CD4-positive, alpha-beta T cell (primary cell): ENCODE measurements at places on chromosomes 1 and 21. TPM values are rescaled to one million over a fixed set of nuclear protein-coding genes. Genes with fewer than 3 reads are reported as not detected.

GRCh38 chr1:228408869-228409805, 2.5 kb upstream of the TRIM11 start:
- DNase-seq, result no peak

- DNase-seq, result no peak
These were observed 6.8 kb upstream of the TEKT2 start for GRCh38 chr1:36076979-36077573.

- DNase-seq, result no peak
These were observed 48.7 kb upstream of the EDN2 start for GRCh38 chr1:41533016-41533730.

GRCh38 chr1:153543736-153544135, 1.9 kb downstream of the S100A4 start:
- DNase-seq, result no peak

DNA sequence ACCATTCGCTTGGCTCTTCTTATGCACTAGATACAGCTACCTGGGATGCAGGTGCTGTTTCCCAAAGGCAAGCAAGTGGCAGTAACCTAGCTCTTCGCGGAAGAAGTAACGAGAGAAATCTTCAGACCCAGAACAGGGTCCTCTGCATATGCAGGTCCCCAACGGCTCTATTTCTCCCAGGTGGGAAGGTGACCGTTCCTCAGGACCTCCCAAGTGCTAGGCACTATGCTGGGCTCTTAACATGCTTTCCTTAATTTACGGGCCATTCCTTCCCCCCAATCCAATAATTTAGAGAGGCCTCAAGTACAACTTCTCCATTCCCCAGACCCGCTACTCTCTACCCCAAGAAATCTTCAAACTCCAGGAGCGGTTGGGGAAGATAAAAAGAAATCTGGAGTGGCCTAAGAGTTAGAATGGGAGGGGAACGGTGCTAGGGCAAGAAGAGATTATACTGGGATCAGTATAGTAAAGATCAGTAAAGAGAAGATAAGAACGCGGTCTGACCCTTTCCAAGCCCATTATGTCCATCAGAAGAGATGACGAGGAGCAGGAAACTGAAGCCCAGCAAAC, 410 bp downstream of the TXNDC12 start:
- DNase-seq, result no peak

FCRLB gene
- total RNA-seq, result 0.11 TPM

DNA sequence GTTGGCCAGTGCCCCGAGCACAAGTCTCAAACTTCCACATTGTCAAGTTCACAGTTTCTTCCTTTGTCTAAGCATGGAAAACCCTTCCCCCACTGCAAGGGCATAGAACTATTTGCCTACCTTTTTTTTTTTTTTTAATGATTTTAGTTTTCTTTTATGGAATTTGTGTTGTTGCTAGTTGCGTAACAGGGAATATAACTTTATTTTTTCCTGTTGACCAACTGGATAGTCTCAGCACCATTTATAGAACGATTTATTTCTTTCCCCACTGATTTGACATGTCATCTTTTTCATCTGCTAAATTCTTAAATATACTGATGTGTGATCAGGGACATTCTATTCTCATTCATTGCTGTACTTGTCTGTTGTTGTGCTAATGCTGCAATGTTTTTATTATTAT, 83.0 kb downstream of the PEX14 start:
- no peak for DNase-seq

DNA sequence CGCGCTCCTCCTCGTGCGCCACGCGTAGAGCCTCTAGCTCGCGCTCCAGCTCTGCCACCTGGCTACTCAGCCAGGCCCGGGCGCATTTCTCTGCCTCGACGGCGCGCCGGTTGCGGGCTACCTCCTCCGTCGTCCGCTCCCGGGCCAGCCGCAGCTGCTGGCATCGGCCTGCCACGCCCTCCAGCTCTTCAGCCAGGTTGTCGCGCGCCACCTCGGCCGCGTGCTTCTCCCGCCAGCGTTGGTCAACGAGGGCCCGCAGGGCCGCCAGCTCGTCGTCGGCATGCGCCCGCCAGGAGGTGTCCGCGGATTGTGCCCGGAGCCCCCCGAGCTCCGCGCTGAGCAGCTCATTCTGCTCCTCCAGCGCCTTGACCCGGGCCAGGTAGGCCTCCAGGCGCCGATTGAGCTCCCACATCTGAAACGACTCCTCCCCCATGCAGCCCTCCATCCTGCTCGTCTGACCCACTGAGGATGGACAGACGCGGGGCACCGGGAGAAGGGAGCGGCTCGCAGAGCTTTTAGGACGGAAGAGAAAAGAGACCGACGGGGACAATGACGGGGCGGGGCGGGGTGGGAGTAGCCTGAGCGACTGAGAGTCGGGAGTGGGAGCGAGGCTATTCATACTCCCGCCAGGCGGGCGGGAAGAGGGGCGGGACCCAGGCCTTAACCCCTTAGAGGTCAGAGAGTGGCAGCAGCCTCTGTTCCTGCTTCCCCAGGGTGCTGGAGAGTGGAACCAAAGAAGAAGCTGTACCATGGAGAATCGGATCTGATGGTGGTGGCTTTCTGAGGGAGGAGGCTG, at the start of gene NES:
Gene NES (minus strand): TSS at position 588 of the 796 bp plus-strand sequence. CDS start 143 bp downstream, at position 445.
- DNase-seq, result no peak

- no peak for DNase-seq
These were observed 19.1 kb downstream of the KCNQ4 start for GRCh38 chr1:40802742-40803113.

DNA sequence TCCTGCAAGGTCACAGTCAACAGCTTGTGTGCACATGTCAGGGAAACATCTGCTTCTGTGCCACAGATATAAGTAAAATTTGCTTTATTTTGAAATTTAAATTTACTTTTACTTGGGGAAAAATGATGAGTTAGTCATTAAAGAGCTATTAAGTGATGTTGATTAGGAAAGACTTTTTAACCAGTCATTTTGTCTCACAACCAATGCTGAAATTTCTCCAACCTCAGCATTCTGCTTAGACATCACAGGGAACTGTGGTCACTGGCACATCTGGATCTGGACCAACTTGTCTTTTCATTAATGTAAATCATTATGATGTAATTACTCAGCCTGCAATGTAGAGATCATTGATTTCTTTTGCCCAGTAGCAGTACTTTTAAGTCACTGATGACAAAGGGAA, 301.0 kb downstream of the TTLL7 start:
- DNase-seq, result no peak

SNX27 gene
- total RNA-seq, result 13.3 TPM

DNA sequence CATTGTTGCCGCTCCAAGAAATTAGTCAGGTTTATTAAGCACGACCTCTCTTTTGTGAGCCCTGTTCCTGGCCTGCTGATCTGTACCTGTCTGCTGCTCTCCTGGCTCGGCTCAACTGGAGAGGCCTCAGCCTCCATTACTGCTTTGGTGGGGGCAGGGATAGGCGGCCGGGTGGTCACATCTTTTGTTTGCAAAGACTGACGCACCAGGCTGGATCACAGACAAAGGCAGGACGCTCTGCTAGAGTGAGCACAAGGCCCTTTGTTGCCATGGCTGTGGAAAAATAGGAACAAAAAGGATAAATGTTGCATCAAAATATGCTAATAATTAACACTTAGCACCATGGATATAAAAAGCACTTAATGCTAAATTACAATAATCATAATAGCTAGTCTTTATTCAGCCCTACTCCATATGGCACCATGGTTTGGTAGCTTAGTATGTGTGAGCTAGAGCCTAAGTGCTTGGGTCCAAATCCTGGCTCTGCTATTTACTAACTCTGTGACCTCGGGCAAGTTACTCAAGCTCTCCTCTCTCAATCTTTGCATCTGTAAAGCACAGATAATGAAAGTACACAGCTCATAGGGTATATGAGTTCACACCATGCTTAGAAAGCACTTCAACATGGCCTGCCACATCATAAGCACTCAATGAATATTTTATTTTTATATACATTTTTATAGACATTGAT, 28.9 kb upstream of the HPDL start:
- DNase-seq, result no peak

GRCh38 chr1:33563699-33564098, 91.3 kb downstream of the ZSCAN20 start:
- DNase-seq, result no peak

- no peak for DNase-seq
These were observed 4.4 kb downstream of the TGFB2 start for GRCh38 chr1:218349348-218350034.

DNA sequence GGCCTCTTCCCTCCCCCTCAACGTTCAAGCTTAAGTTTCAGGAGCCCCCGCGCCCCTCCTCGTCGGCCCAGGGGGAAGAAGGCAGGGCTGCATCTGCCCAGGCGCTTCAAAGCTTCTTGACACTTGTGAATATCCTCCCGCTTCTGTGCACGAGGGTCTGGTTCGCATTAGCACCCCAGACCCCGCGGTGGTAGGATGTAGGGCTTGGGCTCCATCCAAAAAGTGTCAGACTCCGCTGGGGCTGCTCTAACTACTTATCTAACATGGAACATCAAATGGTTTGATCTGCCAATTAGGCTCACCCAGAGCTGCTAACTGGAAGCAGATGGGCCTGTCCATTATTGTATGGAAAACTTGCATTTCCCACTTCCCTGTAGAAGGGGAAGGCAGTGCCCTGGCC, 28.9 kb downstream of the TAS1R2 start:
- DNase-seq, result no peak

GRCh38 chr1:15107058-15107687, 46.4 kb upstream of the TMEM51 start:
- DNase-seq, result no peak

DNA sequence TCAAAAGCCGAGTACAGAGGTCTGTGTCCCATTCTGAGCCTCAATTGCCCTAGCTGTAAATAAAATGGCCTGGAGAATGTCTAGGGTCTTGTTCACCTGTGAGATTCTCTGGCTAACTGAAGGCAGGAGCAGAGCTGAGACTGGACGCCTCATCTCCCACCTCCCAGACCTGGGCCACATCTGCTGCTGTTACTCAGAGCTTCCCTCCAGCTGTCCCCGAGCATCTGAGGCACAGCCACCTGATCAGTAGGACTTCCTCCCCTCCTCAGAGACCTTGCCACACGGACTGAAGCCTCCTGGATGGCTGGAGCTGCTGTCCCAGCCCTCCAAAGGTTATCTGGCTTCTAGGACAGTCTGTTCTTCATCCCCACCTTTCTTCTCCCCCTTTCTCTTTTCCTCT, 62.4 kb downstream of the TMEM53 start:
- DNase-seq, result no peak
